ENCODE measurements at places on chromosomes 1 and 21. TPM values are rescaled to one million over a fixed set of nuclear protein-coding genes. Genes with fewer than 3 reads are reported as not detected.

The OLFML2B gene
- not detected for total RNA-seq

The SLC26A9 gene
- total RNA-seq = not detected

The SPRR5 gene
- not detected for total RNA-seq

The FALEC gene
- not detected for total RNA-seq

The GJA8 gene
- total RNA-seq = not detected

The DMRTB1 gene
- not detected for total RNA-seq

The ATP1A2 gene
- total RNA-seq = not detected

The IL22RA1 gene
- not detected for total RNA-seq

The JMJD4 gene
- total RNA-seq = 11.1 TPM

GRCh38 chr1:204705888-204706837, 20.6 kb upstream of the LRRN2 start:
- no peak for DNase-seq

- DNase-seq = peak; percentile 43
Observed at GRCh38 chr1:31765041-31765467, 914 bp upstream of the ADGRB2 start.

DNA sequence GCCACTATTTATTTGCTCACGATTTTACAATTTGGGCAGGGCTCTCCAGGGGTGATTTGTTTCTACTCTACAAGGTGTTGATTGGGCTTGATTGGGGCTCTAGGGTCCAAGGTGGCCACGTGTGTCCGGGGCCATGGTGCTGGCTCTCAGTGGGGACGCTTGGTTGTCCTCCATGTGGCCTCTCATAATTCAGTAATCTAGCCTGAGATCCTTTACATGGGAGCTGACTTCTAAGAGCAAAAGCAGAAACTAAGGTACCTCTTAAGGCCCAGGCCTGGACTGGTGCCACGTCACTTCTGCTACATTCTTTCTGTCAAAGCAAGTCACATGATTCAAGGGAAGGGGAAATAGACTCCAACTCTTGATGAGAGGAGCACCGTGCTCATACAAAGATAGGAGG, 8.1 kb upstream of the PSRC1 start:
- DNase-seq = no peak

DNA sequence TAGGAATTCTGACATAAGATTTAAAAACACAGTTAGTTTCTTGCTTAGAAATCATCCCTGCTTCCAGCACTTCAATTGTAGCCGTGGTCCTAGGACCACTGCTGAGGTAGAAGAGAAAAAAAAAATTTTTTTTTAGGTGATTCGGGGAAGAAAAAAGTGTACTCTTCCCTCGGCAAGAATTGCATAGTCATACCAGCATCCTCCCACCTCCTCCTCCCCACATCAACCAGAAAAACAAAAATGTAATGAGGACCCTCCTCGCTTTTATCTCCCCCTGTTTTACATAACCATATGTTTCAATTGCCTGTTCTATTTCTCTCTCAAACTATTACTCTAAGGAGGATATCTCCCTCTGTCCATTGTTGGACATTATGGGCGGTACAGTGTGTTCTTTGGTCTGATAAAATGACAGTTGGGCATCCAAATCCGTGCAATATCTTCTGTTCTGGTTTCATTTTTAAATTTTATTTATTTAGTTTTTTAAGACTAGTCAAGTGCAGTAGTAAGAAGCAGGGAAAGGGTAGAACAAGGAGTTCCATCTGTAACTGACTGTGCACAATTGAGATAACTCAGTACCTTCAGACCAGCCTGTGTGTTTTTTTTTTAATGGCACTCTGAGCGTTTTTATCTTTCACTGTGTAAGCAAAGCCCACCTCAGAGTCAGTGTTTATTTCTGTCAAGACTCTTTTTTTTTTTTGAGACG, 10.4 kb upstream of the MFSD2A start:
- DNase-seq = no peak

DNA sequence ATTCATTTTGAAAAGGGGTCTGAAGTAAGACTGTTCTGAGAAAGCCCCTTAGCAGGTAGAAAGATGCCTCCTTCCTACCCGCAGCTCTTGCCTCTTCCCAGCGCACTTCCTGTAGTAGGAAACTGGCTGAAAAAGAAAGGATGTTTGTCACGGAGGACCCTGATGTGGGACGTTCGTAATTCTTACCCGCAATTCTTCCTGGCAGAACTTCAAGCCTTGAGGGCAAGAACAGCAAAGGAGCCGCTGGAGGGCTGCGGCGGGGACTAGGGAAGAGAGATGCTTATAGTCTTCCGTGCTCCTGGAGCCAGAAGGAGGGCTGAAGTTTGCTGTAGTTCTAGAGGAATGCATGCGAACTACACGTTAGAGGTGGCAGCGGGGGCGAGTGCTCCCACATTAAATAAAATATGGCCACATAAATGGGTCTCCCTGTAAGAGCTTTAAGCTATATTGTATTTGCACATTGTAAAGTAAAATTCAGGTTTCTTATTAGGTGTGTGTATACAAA, 6.3 kb downstream of the C1orf53 start:
- DNase-seq = no peak

- no peak for DNase-seq
Observed at GRCh38 chr21:29449306-29449950, 150.7 kb downstream of the BACH1 start.

DNA sequence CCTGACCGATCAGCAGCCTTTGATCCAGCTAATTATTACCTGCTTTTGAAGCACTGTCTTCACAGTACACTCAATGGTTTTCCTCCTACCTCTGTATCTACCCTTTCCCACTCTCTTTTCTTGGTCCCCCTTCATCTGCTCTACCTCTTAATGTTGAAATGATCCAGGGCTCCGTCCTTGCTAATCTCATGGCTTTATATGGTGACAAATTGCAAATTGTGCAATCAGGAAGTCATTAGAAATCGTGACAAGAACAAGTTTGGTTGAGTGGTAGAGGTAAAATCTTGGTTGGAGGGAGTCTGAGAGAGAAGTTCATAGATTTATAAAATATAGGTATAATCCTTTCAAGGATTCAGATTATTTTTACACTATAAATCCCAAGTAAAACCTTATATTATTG, 9.6 kb upstream of the CYB5R1 start:
- DNase-seq = no peak

DNA sequence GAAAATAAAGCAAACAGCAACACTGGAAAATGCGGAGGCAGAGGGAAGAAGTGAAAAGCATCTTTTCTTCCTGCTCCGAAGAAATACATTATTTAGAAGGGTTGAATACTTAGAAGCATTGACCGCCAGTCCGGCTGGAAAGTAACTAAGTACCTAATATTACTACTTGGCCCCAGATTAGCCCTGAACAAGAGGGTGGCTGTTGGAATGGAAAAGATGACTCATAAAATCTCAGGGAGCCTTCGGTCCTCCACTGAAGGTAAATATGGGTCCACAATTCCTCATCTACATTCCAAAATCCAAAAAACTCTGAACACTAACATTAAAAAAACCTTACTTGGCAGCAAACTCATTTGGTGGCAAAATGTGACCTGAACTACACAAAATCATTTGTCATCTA, 40.1 kb downstream of the BCAR3 start:
- no peak for DNase-seq

DNA sequence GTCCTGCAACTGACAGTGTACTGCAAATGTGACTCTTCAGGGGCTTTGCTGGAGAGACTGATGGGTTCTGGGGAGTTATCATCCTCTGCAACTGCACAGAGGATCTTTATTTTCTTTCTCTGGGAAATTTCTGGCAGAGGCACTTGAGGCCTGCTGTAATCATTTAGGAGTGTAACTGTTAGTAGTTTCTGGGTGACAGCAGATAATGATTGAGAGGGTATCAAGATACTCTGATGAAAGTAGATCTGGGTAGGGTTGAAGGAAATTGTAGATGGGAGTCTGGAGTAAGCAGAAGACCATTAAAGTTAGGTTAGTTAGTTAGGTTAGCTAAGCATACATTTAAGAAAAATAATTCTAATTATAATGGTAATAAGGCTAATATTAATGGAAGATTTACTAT, 11.0 kb upstream of the DDR2 start:
- no peak for DNase-seq

DNA sequence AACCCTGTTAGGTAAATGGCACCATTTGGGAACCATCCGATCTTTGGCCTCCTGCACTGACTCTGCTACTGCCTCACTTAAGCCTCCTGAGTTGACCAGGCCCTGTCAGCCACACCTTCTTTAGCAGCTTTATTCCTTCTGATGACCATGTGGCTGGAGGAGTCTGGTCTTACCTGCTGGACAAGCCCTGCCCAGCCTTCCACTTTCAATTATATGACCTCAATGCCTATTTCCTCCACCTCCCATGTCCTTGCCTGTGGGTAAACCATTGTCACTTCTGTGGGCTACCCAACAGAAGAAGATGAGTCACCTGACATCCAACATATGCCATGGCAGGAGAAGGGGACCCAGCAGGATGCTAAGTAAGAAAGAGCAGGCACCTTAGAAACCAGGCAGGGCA, 393.8 kb downstream of the NTNG1 start:
- no peak for DNase-seq

DNA sequence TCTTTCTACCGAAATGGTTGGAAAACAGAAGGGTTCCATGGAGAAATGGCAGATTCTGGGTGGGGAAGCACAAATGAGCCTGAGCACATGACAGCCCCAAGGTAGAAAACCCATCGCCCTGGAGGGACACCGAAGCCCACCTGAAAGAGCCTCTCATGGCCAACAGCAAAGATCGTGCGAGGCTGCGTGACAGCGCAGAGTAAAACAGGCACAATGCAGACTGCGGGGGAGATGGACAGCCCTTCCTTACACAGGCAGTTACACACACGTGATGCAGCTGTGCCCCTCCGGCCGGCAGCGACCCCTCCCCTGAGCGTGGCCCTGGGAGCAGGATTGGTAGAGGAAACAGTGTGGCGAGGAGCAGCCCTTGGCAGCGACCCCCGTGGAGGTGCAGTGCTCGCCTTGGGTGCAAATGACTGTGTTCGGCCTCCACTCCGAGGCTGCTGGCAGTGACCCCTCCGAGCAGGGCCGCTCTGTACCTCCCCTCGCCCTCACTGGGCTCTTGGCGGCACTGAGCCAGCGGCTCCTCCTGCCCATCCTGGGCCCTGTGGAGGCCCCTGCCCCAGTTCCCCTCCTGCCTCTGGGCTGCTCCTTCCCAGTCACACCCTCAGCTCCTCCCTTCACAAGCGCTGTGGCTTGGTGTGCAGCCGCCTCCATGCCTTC, 120.9 kb upstream of the COL6A1 start:
- DNase-seq = no peak

Data from activated T-cell treated with anti-CD3 and anti-CD28 coated beads, Interleukin-2, amount 50 U/mL, for 72 hours (primary cell).